Frontal cortex (tissue), 4 donors: ENCODE measurements at places on chromosomes 3 and 15. TPM values are rescaled to one million over a fixed set of nuclear protein-coding genes. Genes with fewer than 3 reads are reported as not detected.

CDHR4 gene
- total RNA-seq: not detected

IGF1R gene
- 28.1 TPM for total RNA-seq

RMDN3 gene
- 15.9 TPM for total RNA-seq

TMEM212 gene
- not detected for total RNA-seq

PTH1R gene
- 2.0 TPM for total RNA-seq
